ENCODE measurements at places on chromosomes 16 and 17.

GRCh38 chr16:66036184-66036583 lies 330.3 kb upstream of the CDH5 start:
- DNase-seq: no peak

- no peak for DNase-seq
Observed at GRCh38 chr17:3887804-3888203, 5.0 kb downstream of the CAMKK1 start.

DNA sequence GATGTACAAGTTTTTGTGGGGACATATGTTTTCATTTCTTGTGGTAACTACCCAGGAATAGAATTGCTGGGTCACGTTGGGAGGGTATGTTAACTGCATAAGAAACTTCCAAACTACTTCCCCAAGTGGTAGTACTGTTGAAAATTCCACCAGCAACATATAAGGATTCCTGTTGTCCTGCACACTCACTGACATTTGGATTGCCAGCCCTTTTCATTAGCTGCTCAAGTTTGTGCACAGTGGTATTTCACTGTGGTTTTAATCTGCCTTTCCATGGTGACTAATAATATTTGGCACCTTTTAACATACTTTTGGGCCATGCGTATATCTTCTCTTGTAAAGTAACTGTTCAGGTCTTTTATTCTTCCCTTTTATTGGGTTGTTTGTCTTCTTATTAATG lies 103.3 kb downstream of the GNAO1 start:
- DNase-seq: no peak

- no peak for DNase-seq
Observed at GRCh38 chr16:29729116-29729521, 16.7 kb downstream of the C16orf54 start.

- peak; percentile 61 for DNase-seq
Observed at GRCh38 chr17:67245694-67246402, 852 bp upstream of the HELZ start.

DNA sequence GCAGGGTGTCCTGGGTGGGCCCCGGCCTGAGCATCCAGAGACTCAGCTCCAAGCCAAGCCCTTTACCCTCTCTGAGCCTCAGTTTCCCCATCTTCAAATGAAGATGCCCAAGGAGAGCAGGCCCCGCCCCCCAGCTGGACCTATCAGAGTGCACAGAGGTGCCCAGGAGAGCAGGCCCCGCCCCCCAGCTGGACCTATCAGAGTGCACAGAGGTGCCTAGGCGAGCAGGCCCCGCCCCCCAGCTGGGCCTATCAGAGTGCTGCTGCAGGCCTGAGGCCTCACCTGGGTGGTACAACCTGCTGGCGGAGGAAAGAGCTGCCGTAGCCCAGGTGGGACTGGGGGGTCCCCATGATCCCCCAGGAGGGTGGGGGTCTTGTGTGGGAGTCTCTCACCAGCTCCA lies 3.4 kb upstream of the SSTR5 start:
- no peak for DNase-seq

DNA sequence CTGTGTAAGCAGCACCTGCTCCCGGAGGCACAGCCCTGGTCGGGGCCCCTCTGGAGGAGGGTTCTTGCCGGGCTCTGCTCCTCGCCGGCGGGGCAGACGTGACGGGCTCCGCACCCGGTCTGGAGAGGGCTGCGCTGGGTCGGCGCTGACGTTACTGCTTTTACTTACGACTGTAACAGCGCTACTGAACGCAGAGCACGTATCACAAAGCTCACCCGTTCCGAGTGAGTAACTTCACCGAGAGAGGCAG lies 1.3 kb upstream of the RAB40C start:
- DNase-seq: peak; percentile 64

GRCh38 chr16:75238853-75239541 lies 12.4 kb downstream of the BCAR1 start:
- no peak for DNase-seq

- no peak for DNase-seq
Observed at GRCh38 chr17:69141431-69142174, at the start of gene ABCA6. ABCA6 (minus strand) TSS chr17:69141895; CDS start chr17:69140703, 1,192 bp downstream.

DNA sequence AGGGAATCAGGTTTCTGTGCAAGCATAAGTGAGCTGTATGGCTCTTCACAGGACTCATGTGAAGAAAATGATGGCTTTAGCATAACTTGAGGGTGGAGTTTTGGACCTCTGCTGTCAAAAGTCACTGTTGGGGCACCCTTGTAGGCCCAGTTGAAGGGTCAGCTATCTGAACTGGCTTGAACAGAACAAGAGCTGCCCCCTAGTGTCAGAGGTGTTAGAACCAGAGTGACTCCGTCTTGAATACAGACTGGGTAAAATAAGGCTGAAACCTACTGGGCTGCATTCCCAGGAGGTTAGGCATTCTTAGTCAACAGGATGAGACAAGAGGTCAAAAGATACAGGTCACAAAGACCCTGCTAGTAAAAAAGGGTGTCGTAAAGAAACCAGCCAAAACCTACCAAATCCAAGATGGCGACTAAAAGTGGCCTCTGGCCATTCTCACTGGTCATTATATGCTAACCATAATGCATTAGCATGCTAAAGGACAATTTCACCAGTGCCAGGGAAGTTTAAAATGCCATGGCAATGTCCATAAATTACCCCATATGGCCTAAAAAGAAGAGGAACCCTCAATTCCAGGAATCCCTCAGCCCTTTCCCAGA lies 484.0 kb upstream of the ERCC4 start:
- no peak for DNase-seq

DNA sequence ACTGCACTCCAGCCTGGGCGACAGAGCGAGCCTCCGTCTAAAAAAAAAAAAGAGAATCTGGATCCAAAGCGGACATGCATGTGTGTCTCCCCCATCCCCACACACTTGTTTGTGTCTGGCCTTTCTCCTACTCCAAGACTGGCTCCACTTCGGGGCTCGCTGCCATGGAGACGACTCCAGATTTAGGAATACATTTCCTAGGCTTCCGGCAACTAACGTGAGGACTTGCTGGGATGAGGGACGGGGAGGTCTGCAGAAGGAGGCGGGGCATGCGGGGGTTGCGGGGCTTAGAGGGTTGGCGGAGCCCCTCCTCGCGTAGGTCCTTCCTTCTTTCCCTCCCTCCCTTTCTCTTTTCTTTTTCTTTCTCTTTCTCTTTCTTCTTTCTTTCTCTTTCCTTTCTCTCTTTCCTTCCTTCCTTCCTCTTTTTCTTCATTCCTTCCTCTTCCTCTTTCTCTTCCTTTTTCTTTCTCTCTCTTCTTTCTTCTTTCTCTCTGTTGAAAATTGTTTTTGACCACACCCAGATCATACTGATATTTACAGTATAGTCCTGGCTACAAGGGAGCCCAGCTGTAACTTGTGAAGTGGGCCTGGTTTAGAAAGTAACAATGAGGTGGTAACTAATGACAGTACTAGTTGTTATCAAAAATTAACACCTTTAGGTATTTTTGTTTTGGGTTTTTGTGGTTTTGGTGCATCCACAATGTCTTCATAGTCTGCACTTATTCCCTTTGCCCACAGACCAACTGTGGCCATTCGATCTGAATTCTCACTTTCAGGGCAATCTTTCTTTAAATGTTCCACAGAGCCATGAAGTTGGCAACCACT lies 25.2 kb downstream of the MIS12 start:
- DNase-seq: no peak

DNA sequence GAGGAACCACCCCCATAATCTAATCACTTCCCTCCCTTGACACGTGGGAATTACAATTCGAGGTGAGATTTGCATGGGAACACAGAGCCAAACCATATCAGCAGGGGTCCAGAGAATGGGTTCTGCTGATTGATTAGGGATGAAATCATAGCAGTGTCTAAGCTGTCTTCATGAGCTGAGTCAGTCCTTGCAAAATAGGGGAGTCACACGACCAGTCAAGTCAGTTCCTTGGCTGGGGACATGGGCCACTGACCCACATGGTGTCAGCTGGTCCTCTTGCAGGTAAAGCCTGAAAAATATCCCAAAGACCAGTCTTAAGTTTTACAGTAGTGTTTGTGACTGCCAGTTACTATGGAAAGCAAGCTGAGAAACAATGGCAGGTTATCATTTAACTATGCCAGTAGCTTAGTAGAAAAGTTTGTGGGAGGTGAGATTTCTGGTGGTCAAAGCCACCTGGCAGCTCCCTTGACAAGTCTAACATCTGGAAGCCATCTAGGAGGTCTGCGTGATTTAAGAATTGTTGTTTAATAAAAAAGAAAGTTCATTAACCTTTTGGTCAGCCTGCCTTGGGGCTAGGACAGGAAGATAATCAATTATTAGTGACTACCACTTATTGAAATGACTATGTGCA lies 15.7 kb upstream of the ATF7IP2 start:
- no peak for DNase-seq

DNA sequence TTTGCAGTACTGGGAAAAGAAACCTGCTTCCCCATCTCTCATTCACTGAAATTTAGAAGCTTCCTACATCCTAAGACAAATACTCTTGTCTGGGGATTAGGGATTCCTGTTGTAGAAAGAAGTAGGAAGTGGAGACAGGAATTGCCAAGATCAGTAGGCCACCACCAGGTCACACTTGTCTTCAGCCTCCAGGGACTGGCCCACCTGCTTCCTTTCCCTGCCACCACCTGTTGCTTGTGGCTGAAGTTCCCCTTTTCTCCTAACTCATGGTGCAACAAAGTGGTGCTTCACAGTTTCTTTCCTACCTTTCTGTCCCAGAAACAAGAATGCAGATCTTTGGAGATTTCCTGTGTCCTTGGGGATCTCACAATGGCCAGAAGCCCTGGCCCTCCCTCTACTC lies 82.4 kb downstream of the WNT3 start:
- no peak for DNase-seq

DNA sequence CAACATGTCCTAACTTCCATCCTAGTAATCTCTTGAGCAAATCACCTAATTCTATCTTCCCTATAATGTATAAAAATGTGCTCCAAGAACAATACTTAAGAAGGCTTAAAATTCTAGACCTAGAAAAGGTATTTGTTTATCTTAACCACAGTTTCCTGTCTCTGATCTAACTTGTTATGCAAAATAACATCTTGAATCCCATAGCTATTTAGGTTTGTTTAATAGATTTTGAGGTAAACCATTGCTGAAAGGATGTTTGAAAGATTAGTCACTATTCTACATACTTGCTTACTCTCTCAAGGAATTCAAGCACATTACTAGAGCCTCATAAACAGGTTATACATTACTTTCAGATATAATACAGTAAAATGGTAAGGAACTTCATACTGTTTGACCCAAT lies 13.0 kb downstream of the CA10 start:
- DNase-seq: no peak

GRCh38 chr16:57844416-57845030 lies 42.2 kb upstream of the KIFC3 start:
- no peak for DNase-seq

DNA sequence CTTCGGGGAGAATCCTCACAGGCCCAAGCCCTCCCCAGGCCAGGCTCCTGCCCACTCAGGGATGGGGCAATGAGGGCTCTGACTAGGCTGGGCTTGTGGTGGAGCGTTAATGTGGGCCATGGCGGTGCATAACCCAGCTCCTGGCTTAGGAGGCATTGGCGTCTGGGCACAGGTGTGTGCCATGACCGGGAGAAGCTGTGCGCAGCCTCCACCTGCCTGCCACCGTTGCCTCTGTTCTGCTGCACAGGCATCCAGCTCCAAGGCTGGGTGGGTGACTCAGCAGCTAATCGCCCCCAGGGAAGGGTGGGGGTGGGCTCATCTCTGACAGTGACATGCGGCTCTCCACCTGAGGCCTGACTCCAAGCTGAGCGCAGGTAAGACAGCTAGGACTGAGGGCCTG lies 3.5 kb upstream of the ARHGAP27 start:
- DNase-seq: no peak

DNA sequence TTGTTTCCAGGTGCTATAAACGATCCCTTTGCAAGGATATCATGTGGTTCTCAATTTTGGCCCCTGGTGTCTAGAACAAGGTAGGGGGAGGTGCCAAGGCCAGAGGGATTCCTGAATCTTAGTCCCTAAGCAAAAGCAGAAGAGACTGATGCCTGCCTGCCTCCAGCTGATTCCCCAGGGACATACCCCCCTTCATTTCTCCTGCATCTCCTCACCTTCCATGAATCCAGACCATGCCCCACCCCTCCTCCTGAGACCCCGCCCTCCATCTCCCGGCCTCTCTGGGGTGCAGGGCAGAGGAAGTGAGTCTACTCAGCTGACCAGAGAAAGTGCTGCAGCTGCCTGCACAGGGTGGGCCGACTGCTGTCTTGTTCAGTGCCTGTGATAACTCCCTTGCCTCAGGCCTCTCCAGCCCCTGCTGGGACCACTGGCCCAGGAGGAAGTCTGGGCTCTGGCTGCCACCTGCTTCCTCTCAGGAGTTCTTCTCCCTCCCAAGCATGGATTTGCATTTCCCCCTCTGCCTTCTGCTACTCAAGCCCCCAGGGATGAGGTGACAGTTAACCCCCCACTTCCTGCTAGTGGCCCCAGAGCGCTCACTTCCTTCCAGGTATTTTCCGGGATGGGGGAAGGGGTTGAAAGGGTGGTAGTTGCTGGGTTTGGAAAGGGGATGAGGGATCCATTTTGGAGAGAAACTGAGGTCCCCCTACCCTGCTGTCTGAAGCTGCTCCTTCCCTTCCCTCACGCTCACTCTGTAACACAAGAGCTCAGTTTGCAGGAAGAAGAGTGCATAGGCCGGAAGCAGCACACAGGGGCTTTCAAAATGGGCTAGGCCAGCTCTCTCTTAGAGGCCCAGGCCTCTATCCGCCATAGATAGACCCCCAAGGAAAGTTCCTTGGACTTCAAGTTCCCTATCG lies 10.5 kb upstream of the TSPOAP1 start:
- DNase-seq: peak; percentile 57

GRCh38 chr17:42276609-42277341 lies 584 bp upstream of the STAT5B start:
- peak; percentile 47 for DNase-seq

GRCh38 chr17:39726617-39727016 lies 3.7 kb downstream of the MIEN1 start:
- DNase-seq: no peak

- no peak for DNase-seq
Observed at GRCh38 chr17:77208856-77209255, 68.1 kb downstream of the SEC14L1 start.

GRCh38 chr16:50259334-50260205 lies 6.8 kb upstream of the ADCY7 start:
- DNase-seq: no peak

DNA sequence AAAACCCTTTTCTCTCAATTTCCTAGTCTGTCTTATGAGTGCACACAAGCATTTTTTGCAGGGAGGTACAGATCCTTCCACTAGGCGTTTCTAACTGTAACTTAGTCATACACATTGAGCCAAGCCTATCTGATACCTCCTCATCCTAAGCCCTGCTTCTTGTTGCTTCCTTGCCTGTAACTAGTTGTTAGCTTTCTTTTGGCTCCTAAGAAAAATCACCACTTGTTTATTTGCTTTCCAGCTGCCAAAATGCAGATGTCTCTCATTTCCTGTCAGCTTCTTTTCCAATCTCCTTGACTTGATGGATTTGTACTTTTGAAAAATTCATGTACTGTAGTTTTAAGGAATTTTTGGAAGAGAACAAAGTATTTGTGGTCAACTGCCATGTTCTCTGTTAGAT lies 73.7 kb downstream of the TNRC6C start:
- DNase-seq: no peak

All from CD4-positive, alpha-beta T cell treated with Interleukin-17A for 4 hours (primary cell).